Right atrium auricular region (tissue), 2 donors: ENCODE measurements at places on chromosomes 1 and 21. TPM values are rescaled to one million over a fixed set of nuclear protein-coding genes. Genes with fewer than 3 reads are reported as not detected.

- no peak for DNase-seq
Observed at GRCh38 chr1:14392161-14392858, 206.2 kb upstream of the KAZN start.

- DNase-seq, result no peak
Observed at GRCh38 chr21:43866260-43866629, 1.2 kb downstream of the AGPAT3 start.

GRCh38 chr1:164726235-164726634 is 167.3 kb downstream of the PBX1 start:
- DNase-seq, result no peak

DNA sequence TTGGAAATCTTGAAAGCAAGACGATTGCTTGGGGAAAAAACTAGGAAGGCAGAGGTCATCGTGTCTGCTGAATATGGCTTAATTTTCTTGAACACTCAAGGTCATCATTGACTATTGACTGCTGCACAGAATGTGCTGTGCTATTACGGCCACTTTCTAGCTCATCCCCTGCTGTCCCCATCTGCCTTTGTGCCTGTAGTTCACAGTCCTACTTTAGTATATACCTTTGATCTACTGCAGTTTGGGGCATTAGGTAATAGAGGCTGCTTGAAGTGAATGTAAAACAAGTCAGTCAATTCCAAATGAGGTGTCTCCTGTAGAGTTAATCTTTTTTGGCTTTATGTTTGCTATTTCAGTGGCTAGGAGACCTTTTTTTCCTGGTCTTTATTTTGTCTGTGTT is 8.3 kb downstream of the RAB4A start:
- DNase-seq, result no peak

GRCh38 chr1:17259233-17259873 is 10.5 kb downstream of the PADI3 start:
- no peak for DNase-seq

OPN3 gene
- total RNA-seq, result 6.3 TPM

HSPG2 gene
- total RNA-seq, result 557 TPM
